WTC11 (cell line): ENCODE measurements at places on chromosomes 2 and 18. TPM values are rescaled to one million over a fixed set of nuclear protein-coding genes. Genes with fewer than 3 reads are reported as not detected.
A peak's percentile ranks its signal among the peaks of the same experiment; 100 is the strongest.

GRCh38 chr2:19358242-19359020 is at the start of gene OSR1:
OSR1 (minus strand) TSS chr2:19358623; CDS start chr2:19353805, 4,818 bp downstream.
- H3K27ac ChIP-seq: no peak within 1 kb of the TSS
- peak; percentile 79 for DNase-seq
- no peaks in the 10 kb centered on the region for H3K36me3 ChIP-seq
- peak within 1 kb of the TSS; percentile 69 for H3K4me3 ChIP-seq
- peaks cover 55% of the 10 kb centered on the region for H3K4me1 ChIP-seq
- peaks cover 99% of the 10 kb centered on the region for H3K27me3 ChIP-seq

DNA sequence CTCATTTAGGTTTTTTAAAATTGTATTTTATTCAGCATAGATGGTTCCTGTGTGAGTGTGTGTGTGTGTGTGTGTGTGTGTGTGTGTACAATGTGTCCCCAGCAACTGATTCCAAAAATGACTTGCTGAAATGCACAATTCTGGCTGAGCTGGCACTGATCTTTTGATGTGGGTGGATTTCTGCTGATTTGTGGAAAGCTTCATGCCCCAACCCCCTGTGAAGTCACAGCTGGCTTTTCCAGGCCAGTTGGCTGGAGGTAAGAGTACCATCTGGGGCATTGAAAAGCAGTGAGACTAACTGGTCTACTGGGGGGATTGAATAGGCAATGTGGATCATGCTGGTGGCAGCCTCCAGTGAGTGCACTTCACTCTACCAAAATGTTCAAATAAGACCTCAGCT is 187.2 kb downstream of the LRRTM1 start:
- no peaks in the 10 kb centered on the region for H3K4me1 ChIP-seq
- H3K36me3 ChIP-seq: no peaks in the 10 kb centered on the region
- no peaks in the 10 kb centered on the region for H3K27me3 ChIP-seq

ASNSD1 gene
- 30.5 to 34.7 TPM (median 33.3 TPM) in 3 replicates for total RNA-seq

DNA sequence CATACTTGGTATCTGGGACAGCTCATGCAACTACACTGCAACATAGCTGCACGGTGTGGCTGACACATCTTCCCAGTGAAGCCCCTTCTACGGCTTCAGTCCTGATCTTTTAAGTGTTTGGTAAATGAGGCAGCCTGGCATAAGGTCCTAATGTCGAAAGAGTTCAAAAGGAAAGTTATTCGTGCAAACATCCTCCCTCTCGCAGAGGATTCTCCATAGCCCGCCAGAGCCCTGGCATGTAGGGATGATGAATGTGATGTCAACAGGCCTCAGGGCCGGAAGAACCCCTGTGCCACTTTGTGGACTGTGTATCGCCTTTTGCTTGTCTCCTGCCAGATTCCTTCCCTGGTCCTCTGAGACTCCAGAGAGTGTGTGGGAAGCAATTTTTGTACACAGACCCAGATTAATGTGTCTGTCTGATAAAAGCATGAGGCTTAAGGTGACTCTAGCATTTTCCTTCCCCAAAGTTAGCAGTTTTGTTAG is 88.5 kb downstream of the SOCS6 start:
- no peaks in the 10 kb centered on the region for H3K27me3 ChIP-seq
- no peak overlapping the region for H3K27ac ChIP-seq
- H3K4me3 ChIP-seq: no peak overlapping the region
- no peak for DNase-seq

DNA sequence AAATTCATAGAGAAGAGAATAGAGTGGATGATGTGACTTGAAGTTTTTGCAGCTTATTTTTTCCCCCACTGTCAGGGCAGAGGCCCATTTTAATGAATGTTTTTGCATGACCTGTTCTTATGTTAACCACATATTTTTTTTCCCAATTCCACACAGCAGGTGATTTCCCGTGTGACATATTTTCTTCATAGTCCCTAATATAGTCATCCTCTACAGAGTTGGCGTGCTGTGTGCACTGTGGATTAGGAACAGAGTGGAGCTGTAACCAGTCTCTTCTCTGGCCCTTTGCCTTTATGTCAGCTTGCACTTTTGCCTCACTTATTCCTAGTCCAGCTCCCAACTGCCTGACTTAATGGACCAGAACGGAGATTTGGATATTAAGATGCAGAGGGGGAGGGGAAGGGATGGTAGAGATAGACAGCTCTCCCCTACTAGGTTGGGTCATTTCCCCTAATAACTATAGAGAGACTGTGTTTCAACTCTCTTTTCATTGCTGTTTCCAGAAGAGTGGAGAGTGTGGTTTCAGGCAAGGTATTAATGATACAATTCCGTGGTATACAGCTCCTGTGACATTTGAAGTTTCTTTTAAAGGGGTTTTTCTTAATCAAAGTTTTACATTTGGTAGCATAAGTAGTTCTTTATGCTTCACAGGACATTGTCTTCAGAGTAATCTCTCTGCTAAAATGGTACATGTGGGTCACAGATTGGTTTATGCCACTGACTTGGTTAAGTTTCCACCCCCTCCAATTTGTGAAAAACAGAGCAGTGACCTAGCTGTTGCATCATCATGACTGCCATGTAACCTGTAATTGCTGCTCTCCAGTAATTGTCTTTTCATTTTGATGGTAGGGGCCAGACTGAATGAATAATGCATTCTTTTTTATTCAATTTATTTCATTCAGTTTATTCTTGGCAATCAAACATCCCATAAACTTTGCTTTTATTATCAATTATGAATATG is 161.3 kb downstream of the HAUS1 start:
- 0 out of 2 replicates have a peak overlapping the region, but pooled peaks have one; percentile 1 for H3K4me3 ChIP-seq
- no peaks in the 10 kb centered on the region for H3K27me3 ChIP-seq
- H3K27ac ChIP-seq: peak overlapping the region; percentile 82
- peaks cover 71% of the 10 kb centered on the region for H3K4me1 ChIP-seq

PSMA8 gene
- total RNA-seq: not detected in 3 replicates

SERPINB11 gene
- total RNA-seq: not detected in 3 replicates

- no peak overlapping the region for H3K27ac ChIP-seq
- H3K4me3 ChIP-seq: no peak overlapping the region
- no peaks in the 10 kb centered on the region for H3K27me3 ChIP-seq
- no peak for DNase-seq
- peaks cover 17% of the 10 kb centered on the region for H3K36me3 ChIP-seq
Observed at GRCh38 chr2:118094503-118094902, 6.2 kb downstream of the INSIG2 start.

- no peak for DNase-seq
- no peaks in the 10 kb centered on the region; the same call in 1 of the 2 replicates for H3K4me1 ChIP-seq
- H3K36me3 ChIP-seq: no peaks in the 10 kb centered on the region
- H3K27ac ChIP-seq: no peak overlapping the region
Observed at GRCh38 chr2:180728928-180729559, 251.4 kb upstream of the UBE2E3 start.

DNA sequence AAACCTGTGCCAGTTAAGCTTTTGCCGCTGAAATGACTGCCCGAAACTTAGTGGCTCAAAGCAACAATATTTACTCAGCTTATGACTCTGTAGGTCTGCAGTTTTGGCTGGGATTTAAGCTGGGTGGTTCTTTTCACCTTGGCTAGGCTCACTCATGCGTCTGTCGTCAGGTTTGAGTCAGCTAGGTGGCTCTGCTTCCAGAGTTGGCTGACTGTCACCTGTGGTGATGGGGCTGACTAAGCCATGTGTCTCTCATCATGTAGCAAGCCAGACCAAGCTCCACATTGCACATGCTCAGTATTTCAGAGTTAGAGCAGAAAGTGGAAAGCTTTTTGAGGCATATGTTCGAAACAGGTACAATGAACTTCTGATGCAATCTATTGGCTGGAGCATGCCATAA is 354.8 kb downstream of the MEIS1 start:
- H3K4me3 ChIP-seq: no peak overlapping the region
- H3K4me1 ChIP-seq: no peaks in the 10 kb centered on the region
- H3K36me3 ChIP-seq: no peaks in the 10 kb centered on the region
- no peaks in the 10 kb centered on the region for H3K27me3 ChIP-seq
- no peak overlapping the region for H3K27ac ChIP-seq

AFG3L2 gene
- total RNA-seq: 73.9 to 109 TPM (median 76.0 TPM) in 3 replicates

DYNAP gene
- total RNA-seq: 0.46 to 0.94 TPM (median 0.50 TPM) in 3 replicates

DNA sequence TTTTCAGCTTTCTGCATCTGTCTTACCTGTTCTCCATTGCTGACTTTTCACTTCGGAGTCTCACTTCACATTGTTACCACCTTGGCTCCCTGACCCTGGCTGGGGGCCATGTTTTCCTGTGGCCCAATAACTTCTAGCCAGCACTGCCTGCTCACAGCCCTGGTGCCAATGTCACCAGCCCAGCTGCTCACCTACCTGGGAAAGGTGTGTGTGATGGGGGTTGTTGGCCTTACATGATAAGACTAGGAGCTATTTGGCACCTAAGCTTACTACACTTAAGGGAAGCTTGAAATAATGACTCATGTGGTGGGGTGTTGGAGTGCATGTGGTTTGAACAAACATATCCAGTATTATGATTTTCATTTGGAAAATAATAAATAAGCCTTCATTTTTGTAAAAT is 37.5 kb upstream of the PGAP1 start:
- H3K4me3 ChIP-seq: no peak overlapping the region
- H3K27ac ChIP-seq: no peak overlapping the region
- H3K36me3 ChIP-seq: peaks cover 16% of the 10 kb centered on the region
- no peak for DNase-seq
- peaks cover 24% of the 10 kb centered on the region for H3K4me1 ChIP-seq

DNA sequence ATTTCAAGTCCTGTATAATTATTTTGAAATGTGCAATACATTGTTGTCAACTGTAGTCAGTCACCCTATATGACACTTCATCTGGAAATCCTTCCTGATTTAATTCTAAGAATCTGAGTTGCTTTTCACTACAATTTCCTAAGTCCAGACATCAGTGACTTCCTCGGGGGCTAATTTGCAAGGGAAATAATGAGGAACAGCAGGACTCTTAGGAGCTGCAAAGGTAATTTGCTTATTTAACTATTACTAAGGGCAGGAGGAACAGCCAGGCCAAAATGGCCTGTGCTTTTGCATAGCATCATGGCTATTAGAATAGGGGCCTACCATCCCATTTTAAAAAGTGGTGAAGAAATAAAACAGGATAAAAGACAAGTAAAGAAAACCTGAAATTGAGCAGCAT is 178.8 kb downstream of the MC4R start:
- H3K27ac ChIP-seq: no peak overlapping the region
- peaks cover 34% of the 10 kb centered on the region for H3K4me1 ChIP-seq
- H3K27me3 ChIP-seq: no peaks in the 10 kb centered on the region
- no peak overlapping the region for H3K4me3 ChIP-seq
- H3K36me3 ChIP-seq: peaks cover 8% of the 10 kb centered on the region

- H3K4me1 ChIP-seq: peaks cover 22% of the 10 kb centered on the region
- DNase-seq: no peak
- H3K36me3 ChIP-seq: peaks cover 3% of the 10 kb centered on the region; the same call in 1 of the 2 replicates
- no peak overlapping the region for H3K4me3 ChIP-seq
- H3K27ac ChIP-seq: no peak overlapping the region
- no peaks in the 10 kb centered on the region for H3K27me3 ChIP-seq
Observed at GRCh38 chr2:173612354-173612753, 257.7 kb downstream of the CDCA7 start.

DNA sequence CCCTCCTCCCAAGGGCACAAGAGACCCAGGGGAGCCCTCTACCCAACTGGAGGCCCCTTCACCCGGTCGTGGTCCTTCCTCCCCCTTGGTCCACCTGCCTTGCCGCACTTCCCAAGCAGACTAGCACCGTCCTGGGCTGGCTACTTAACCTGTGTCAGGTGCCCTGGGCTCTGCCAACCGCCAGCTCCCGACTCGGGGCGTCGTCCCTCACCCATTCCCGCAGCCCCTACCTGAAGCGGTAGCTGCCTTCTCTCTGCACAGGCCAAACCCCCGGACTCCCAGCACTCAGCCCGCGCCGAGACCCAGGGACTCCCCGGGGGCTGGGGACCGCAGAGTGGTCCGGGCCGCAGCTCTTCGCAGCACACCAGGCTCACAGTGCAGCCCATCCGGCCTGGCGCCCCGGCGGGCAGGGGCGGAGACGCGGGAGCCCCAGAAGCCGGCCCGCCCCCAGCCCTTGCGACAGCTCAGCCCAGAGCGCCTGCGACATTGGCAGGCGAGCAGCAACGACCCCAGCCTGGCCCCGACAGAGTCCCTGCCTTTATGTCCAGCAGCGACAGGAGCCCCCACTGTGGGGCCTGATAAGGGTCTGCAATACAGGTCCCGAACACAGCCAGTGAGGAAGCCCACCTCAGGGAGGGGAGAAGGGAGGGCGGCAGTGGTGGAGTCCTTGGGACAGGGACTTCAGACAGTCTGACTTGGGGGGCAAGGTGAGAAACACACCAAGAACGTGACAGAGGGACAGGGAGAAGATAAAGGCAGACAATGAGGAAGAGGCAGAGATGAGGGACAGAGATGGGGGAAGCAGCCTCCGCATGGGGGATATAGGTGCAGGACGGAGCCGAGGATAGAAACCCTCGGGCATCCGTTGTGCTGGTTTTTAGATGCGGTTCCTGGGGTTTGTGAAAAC is 31.0 kb upstream of the TNS1 start:
- DNase-seq: peak; percentile 54
- H3K4me3 ChIP-seq: peak overlapping the region; percentile 68
- H3K27me3 ChIP-seq: peaks cover 30% of the 10 kb centered on the region
- H3K4me1 ChIP-seq: peaks cover 2% of the 10 kb centered on the region; the same call in 1 of the 2 replicates
- no peaks in the 10 kb centered on the region for H3K36me3 ChIP-seq

DGKD gene
- 30.6 to 41.4 TPM (median 31.9 TPM) in 3 replicates for total RNA-seq

AMMECR1L gene
- total RNA-seq: 17.9 to 18.1 TPM (median 18.1 TPM) in 3 replicates

DNA sequence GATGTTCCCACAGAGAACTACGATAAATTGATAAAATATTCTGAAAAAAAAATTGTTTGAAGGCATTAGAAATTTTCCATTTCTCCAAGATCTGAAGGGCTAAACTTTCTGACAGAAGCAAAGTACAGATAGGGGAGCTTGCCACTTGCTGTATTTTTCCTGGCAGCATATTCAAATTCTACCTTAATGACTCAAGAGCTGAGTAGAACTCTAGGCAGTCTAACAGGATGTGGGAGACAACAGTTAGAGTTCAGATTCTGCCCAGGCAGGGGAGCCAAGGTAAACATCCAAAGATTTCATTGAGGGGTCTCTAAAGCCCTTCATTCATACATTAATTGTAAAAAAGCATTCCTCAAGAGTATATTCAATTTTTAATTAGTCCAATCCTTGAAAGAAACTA is 46.0 kb upstream of the RIT2 start:
- peaks cover 3% of the 10 kb centered on the region; the same call in 1 of the 2 replicates for H3K27me3 ChIP-seq
- no peak overlapping the region for H3K27ac ChIP-seq
- H3K36me3 ChIP-seq: peaks cover 49% of the 10 kb centered on the region
- DNase-seq: no peak
- H3K4me3 ChIP-seq: no peak overlapping the region
- H3K4me1 ChIP-seq: peaks cover 28% of the 10 kb centered on the region

DNA sequence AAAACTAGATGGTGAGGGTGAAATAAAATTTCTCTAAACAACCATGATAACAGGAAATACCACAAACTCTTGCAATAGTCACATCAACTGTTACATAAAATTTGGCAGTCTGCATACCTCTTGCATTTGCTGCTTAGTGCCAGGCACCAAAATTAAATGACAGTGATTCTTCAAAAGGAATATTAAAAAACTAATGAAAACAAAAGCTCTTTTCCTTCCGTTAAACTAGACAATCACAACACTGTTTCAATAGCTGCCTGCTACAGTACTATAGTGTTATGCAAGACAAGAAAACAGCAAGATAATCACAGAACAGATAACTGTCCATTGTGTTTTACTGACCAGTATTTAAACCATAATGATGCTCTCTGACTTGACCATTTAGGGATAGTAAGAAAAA is 239.0 kb upstream of the SMAD7 start:
- H3K4me3 ChIP-seq: no peak overlapping the region
- DNase-seq: no peak
- H3K4me1 ChIP-seq: peaks cover 5% of the 10 kb centered on the region; the same call in 1 of the 2 replicates
- H3K36me3 ChIP-seq: no peaks in the 10 kb centered on the region
- H3K27me3 ChIP-seq: no peaks in the 10 kb centered on the region

TMEM150A gene
- 20.9 to 23.1 TPM (median 21.6 TPM) in 3 replicates for total RNA-seq
